ENCODE measurements at places on chromosomes 1 and 21. TPM values are rescaled to one million over a fixed set of nuclear protein-coding genes. Genes with fewer than 3 reads are reported as not detected.

The CATSPER4 gene
- total RNA-seq, result not detected

The C1orf226 gene
- total RNA-seq, result 21.1 TPM

The ZBTB18 gene
- 10.1 TPM for total RNA-seq

The SPRR1B gene
- total RNA-seq, result not detected

GRCh38 chr1:39346872-39347271 lies 142.4 kb downstream of the MACF1 start:
- no peak for DNase-seq

GRCh38 chr21:36508948-36509347 lies 29.0 kb upstream of the CLDN14 start:
- DNase-seq, result no peak

DNA sequence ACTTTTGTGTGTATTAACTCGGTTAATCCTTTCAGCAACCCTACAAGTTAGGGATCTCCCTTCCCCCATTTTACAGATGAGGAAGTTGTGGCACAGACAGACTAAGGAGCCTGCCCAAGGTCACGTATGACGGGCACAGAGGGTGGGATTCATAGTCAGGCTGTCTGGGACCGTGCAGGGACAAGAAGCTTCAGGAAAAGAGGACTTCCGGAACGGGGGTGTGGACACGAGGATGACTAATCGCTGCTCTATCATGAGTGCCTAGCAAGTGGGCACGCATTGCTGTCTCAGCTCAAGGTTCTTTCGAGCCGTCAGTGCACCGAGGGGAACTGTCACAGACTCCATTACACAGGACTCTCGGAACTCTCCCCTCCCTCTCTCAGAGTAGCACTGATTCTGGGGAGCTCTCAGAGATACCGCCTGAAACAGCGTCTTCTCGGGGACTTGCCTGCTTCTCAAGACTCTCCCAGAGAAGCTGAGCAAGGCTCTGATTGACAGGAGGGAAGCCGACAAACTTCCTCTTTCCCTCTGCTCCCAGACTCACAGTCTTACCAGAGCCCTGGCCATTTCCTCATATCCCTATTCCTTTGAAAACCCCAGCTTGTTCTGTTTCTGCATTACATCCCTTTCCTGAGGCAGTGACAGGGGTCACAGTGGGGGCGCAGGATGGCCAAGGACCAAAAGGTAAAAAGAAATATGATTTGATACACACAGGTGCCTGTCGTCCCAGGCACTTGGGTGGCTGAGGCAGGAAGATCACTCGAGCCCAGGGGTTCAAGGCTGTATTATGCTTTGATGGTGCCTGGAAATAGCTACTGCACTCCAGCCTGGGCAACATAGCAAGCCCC lies 14.4 kb downstream of the FHAD1 start:
- no peak for DNase-seq

GRCh38 chr1:218846181-218846580 lies 327.5 kb upstream of the LYPLAL1 start:
- DNase-seq, result no peak

- DNase-seq, result no peak
Observed at GRCh38 chr1:176225911-176226310, 18.8 kb upstream of the COP1 start.

GRCh38 chr1:57748719-57749118 lies 324.9 kb upstream of the DAB1 start:
- no peak for DNase-seq
